ENCODE measurements at places on chromosomes 7 and 10.

- no peak for DNase-seq
Observed at GRCh38 chr7:115116773-115117715, 195.2 kb downstream of the MDFIC start.

DNA sequence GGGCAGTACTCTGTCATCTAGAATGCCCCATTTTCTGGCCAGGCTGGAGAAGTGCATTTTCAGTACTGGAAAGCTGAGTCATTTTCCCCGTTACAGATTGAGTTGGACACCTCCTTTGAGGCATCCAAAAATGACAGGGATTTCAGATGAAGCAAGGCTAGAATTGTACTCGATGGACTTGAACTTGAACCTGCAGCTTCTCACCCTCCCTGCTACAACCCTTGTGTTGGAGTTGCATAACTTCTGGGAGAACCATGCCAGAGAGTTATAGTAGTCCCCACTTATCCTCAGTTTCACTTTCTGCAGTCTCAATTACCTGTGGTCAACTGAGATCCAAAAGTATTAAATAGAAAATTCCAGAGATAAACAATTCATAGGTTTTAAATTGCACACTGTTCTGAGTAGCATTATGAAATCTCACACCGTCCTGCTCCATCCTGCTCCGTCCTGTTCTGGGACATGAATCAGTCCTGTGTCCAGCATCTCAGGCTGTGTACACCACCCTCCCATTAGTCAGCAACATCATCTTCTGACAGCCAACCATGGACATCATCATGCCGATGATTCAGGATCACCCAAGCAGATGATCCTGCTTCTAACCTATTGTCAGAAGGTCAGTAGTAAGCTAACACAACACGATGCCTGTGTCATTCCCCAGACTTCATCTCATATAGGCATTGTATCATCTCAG, 363.7 kb downstream of the DPP6 start:
- DNase-seq = no peak

- DNase-seq = peak; percentile 70
Observed at GRCh38 chr7:114865564-114865963, 56.3 kb upstream of the MDFIC start.

DNA sequence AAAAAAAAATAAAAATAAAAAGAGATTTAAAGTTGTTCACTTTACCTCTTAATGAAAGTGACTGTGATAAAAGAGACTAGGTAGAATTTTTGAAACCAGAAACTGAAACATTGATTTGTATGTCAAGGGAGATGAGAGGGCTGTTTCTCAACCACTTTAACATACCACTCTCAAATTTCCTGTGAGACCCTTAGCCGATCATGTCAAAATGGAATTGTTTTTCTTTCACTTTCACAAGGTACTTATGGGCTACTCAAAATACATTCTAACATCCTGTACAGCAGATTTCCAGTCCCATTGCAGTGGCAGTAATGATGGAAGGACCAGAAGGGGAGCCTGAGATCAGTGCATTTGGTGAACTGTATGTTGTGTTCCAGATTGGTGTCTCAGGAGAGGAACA, 261.2 kb downstream of the PPP1R3A start:
- DNase-seq = no peak

GRCh38 chr7:98213296-98213887, 2.2 kb downstream of the BHLHA15 start:
- no peak for DNase-seq

GRCh38 chr10:1393481-1393880, 337.3 kb downstream of the WDR37 start:
- no peak for DNase-seq

- DNase-seq = no peak
Observed at GRCh38 chr10:122454071-122454470, 382 bp upstream of the ARMS2 start.

DNA sequence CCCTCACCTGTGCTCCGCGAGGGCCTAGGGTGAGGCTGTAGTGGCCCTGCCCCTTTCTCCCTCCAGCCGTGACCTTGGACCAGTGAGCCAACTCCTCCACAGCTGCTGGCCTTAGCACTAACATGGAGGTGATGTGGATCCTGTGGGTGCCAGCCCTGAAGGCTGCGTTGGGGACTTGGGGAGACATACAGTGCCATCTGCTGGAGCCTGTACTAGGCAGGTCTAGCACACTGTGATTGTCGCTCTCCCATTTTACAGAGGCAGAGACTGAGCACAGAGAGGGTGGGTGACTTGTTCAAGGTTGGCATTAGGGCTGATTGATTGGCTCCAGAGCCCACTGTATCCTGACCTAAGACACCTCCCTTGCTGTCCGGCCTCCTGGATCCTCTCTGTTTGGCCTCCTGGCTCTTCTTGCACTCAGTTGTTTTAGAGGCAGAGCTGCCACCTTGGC, 37.6 kb downstream of the PRF1 start:
- peak; percentile 51 for DNase-seq

DNA sequence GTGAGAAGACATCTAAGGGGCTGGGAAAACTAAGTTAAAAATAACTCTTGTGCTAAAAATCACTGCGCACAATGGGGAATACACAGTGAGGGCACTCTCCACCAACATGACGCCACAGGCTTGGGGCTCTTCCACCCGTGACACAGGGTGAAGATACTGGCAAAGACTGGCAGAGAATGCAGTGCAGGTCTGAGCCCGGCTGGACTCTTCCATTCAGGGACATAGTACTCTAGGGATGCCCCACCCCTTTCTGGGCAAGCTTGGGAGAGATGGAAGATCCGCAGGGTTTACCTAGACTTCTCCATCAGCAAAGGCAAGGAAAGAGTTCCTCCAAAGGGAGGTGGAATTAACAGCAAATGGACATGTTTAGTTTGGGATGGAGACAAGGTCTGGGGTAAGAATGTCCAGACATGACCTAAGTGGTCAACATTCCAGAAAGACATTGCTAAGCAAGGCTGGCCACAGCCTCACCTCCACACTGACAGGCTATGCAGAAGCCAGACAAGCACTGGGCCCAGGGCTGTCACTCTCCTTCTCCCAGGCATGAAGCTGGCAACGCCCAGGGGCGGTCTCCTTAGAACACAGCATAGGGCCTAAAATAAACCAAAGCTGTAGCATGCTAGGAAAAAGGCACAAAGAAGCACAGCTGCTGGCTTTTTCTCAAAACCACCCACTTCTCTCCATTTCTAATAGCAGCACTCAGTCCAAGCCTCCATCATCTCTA, 28.1 kb downstream of the XPNPEP1 start:
- peak; percentile 87 for DNase-seq

GRCh38 chr10:79460687-79461086, 15.3 kb upstream of the ZCCHC24 start:
- DNase-seq = no peak

DNA sequence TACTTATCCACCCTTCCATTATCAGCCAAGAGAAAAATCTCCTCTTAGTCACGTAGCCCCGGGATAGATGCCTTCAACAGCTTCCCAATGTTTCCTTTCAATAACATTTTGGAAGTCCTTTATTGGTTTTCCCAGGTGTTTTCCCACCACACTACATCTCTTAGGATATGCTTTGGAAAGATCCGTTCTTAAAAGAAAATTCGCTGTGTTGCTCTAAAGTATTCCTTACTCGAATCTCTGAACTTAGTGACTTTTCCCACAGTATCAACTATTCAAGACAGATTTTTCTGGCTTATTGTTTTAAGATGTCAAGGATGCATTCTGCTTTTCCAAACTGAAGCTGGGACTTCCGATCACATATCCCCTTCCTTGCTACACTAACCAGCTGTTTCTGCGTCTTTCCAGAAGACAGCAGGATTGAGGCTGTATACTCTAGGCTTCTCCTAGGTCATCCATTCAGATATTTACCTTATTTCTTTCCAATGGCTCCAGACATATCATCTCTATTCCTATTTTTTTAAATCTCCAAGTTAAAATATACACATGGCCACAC, 36.5 kb upstream of the SVIL start:
- no peak for DNase-seq

DNA sequence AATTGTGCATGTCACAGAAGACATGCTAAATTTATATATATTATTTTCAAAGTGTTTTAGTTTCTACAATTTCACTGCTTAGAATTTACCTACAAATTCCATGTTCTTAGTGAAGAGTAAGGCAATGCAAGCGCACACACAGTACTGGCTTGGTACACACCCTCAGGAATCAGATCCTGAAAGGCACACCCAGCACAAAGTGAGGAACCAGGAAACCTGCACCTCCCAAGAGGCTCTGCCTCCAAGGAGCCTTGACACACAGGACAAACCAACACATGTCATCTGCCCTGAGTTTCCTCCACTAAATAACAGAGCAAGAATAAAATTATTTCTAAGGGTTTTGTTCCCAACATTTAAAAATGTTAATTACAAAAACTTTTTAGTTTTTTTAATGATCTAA, 156.2 kb downstream of the PARD3 start:
- no peak for DNase-seq

GRCh38 chr10:86824151-86824550, 67.7 kb downstream of the BMPR1A start:
- DNase-seq = no peak

Measured in Right ventricle myocardium inferior (tissue), 1 donor.